ENCODE measurements at places on chromosomes 6 and 20.

DNA sequence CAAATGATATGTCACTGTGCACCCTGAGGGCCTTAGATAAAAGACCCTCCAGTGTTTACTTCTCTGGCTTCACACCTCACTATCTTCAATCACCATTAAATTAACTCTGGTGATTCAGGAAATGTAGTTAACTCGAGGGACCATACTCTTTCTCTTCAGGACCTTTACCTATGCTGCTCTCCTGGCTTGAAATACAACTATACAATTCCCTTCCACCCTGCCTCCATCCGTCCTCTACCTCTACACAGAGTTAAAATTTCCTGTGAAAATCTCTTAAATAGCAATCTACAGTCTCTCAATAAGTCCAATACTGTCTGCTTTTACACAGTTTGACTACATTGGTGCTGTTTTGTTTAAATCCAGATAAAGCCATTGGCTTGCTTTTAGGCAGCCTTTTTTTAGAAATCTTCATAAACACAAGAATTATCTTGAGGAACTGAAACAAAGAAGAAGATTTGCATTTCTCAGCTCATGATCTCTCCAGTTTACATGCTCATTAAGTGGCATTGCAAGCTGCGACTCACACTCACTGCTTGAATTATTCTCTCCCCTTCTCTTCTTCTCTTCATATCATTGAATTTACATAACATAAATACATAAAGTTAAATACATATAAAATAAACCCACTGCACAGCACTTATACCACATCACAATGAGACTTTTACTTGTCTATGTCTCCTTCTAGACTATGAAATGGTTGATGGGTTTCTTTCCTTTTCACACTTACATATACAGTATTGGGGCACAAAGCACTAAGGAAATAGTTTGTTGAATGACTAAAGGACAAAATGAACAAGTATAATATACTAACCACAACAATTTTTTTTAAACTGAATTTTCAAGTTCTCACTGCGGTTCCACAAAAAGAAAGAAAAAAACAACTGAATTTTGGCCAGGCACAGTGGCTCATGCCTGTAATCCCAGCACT is 239.0 kb upstream of the KCNQ5 start:
- no peak for DNase-seq

DNA sequence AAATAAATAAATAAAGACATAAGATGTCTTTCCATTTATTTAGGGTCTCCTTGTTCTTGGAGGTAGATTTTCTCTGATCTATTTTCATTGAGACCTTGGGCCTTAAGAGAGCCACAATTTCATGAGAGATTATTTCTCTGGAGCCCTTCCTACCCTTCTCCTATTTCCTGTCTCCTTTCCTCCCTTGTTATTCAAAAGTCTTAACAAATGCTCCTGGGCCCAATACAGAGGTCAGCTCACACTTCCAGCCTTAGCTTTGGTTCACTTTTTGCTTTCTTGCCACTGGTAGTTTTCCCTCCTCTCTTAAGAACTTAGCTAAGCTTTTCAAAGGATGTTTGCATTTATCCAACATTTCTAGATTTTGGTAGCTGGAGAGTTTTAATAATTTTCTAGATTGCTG is 44.0 kb downstream of the PTPRA start:
- DNase-seq, result no peak

DNA sequence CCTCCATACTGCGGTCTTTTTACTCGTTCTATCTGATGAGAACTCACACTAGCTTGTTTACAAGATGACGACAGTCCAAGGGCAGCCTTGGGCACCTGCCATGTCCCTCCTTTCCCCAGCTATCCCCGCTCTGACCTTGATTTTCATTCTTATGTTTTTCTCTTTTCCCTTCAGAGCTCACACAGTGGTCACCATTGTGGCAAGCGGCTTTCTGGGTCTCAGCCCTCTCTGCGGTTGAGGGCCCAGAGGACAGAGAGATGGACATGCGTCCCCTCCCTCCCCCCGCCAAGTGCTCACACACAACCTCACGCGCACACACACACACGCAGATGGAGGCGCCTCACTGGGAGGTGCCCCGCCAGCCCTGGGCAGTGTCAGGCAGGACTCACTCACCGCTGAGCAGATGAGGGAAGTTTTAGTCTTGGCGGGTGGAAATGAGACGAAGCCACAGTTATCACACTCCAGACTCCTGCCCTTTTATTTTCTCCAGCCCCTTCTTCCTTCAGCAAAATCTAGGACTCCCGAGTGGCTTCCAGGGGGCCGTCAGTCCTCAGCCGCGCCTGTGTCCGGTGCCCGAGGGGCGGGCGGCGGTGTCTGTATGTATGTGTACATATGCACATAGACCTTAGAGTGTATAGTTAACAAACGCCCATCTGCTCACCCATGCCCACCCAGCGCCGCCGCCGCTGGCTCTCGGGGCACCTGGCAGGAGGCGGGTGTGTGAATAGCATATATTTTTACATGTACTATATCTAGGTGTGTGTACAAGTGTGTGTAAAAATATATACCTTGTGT is 13.8 kb upstream of the MYL9 start:
- DNase-seq, result no peak

- no peak for DNase-seq
These were observed 48.3 kb upstream of the KIF25 start for GRCh38 chr6:167949121-167949684.

DNA sequence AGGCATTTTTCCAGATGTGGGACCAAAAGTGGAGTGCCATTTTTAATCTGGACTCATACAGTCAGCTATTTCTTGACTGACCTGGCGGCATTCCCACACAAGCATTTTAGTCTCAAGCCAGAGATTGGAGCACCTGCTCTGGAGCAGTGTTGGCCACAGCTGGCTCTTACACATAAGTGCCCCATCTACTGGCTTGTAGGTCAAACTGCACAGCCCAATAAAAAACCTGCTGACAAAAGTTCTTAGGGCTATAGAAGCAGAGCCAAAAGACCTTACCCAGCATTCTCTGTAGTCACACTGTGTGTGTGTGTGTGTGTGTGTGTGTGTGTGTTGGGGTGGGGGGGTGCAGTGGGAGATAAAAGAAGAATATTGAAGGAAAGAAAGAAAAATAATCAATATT is 38.6 kb upstream of the SENP6 start:
- no peak for DNase-seq

- DNase-seq, result no peak
These were observed 31.1 kb downstream of the LAMA2 start for GRCh38 chr6:128914051-128914450.

GRCh38 chr6:106476331-106477105 is 116.0 kb downstream of the CRYBG1 start:
- DNase-seq, result no peak

GRCh38 chr6:86916393-86916792 is 20.9 kb upstream of the HTR1E start:
- no peak for DNase-seq

GRCh38 chr6:135535989-135536414 is 38.5 kb upstream of the AHI1 start:
- no peak for DNase-seq
